Upper lobe of left lung (tissue), 6 donors: ENCODE measurements at places on chromosomes 11 and 22. TPM values are rescaled to one million over a fixed set of nuclear protein-coding genes. Genes with fewer than 3 reads are reported as not detected.

MYEOV gene
- 0.98 TPM for total RNA-seq

PDGFB gene
- 29.3 TPM for total RNA-seq

NAP1L4 gene
- total RNA-seq, result 81.6 TPM

RAG1 gene
- total RNA-seq, result 0.74 TPM

PDXP gene
- total RNA-seq, result 2.1 TPM

KLHDC7B gene
- total RNA-seq, result 1.5 TPM

RASSF10 gene
- 9.6 TPM for total RNA-seq

DNA sequence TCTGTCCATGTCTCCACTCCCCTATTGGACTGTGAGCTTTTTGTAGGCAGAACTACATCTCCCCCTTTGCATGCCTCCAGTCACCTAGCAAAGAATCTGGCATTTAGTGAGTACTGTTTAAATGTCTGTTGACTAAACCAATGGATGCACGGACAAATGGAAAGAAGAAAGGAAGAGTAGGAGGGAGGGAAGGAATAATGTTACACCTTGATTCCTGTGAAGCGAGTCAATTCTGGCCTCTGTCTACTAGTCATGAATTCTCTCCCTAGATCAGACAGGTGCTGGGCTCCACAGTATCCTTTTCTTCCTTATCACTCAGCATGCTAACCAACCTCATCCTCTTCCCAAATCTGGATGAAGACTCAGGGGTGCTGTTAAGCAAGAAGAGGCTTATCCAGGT is 33.6 kb downstream of the GALNT18 start:
- DNase-seq, result no peak

DNA sequence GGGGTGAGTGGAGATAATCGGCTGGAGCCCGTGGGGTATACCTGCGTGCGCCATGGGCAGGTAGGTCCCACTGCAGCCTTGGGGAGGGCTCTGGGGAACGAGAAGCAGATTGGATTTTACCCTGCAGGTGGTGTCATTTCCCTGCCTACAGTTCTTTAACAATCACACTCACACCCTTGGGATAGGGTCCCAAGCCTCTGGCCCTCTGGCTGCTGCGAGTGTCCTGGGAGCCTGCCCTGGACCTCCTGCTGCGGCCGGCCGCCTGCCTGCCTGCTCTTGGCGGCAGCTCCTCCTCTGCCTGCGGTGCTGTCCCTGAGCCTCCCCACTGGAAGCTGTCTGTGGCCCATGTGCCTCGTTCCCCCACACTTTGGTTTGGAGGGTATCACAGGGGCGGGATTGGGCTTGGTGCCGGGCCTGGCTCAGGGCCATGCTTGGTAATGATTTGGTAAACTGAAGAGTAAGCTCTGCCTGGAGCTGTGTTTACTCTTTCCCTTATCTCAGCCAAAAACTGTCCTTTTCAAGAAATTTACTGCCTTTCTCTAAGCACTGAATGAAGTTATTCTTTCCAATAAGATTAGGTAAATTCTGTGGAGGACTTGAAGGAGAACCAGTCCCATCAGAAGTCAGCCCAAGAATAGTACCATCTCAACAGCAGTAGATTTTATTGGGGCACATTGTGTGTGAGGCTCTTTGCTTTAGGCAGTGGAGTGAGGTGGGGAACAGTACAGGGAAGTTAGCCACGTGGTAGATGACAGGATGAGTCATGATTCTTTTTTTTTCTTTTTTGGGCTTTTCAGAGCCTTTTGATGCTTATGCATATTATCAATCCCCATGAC is 53.7 kb downstream of the TBC1D22A start:
- DNase-seq, result peak; percentile 87

- no peak for DNase-seq
Observed at GRCh38 chr22:36846949-36847348, 13.9 kb upstream of the NCF4 start.

- no peak for DNase-seq
Observed at GRCh38 chr11:128552783-128553661, 34.3 kb downstream of the ETS1 start.

DNA sequence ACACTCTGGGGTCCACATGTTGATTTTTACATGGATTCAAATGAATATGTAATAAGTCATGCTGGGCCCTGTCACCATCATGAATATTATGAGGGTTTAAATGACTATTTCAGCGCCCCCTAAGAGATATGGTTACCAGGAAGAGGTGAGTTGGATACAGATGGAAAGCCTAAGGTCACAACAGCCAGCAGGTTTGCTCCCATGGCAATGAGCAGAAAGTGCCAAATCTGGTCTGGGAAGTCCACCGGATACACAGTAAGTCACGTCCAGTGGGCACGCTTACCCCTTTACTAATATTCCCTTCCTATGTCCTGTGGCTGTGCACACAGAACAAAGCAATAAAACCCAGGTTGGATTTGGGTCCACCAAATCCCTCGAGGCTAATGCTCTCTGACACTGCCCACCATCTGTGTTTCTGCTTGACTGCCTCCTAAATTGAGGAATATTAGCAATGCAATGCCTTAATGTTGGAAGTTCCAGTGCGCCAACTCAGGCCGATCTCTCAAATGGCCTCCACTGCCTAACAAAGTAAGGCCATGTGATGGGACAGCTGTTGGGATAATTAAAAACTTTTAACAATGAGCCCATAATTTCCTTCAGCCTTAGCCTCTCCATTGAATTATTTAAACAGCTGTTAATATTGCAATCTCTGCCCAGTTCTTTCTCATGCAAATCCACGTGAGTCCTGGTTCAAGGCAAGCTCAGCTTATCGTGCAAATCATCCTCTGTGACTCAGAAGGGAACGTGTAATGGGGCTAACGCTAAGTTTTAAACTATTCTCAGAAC is 97.6 kb downstream of the SLC1A2 start:
- no peak for DNase-seq

- DNase-seq, result no peak
Observed at GRCh38 chr11:18001191-18001590, 11.7 kb downstream of the SERGEF start.

DNA sequence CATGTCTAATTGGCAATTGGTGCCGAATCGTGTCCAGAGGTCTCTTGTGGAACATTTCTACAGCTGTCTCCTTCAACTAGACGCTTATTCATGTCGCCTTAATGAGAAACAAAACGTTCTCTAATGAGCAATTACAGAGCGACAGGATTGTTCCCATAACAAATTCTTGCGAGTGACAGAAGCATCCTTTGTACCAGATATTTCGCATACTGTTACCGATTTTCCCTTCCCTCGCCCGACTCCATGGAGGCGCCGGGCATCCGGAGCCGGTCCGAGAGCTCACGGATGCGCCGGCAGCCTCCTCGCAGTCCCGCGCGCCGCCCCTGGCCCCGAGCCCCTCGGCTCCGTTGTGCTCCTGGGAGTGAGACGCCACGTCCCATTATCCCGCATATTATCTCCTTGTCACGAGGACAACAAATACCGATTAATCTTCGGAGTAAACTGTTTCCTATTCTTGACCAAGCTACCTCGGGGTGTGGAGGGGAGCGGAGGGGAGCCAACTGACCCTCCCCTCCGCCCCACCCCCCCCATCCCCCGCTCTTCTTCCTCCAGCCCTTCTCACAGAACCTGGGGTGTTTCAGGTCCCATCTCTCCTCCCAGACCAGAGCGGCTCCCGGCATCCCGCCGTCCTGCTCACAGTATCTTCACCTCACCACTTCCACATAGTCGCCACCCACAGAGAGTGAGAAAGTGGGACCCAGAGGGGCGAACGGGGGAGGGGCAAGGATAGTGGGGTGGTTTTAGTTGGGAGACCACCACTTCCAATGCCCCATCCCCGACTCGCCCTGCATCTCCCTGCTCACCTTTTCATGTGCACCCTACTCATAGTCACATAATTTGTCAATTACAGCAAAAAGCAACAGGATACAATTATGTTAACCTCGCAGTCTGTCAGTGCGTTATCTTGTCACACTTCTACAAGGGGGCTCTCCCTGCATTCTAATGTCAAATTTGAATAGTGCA is 11.4 kb downstream of the PAX6 start:
- DNase-seq, result peak; percentile 77

DNA sequence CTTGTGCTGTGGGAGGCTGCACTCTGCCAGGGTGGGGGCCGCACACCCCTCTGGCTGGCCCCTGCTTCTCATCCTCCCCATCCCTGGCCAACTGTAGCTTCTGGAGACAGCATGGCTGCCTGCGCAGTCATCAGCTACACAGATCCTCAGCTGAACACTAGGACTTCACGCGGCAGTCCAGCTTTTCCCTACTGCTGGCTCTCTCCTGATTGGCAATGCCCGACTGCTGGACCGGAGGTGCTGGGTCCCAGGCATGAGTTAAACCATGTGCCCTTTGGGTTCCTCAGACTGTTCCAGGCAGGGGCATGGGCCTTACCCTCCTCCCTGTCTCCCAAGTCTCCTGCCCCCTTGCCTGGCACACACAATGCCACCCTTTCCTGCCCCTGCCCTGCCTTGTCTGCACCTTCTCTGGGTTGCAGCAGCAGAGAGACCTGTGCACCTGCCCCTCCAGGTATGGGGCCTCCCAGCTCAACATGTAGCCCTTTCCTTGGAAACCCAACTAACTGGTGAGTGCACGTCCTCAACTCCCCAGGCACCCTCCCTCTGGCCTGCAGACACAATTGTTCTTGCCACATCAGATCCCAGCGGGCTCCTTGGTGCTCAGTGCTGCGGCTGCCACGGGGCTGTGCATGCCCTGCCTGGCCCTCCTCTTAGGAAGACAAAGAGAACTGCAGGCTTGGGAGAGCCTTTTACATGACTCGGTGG is 1039.2 kb downstream of the TBC1D22A start:
- DNase-seq, result no peak

DNA sequence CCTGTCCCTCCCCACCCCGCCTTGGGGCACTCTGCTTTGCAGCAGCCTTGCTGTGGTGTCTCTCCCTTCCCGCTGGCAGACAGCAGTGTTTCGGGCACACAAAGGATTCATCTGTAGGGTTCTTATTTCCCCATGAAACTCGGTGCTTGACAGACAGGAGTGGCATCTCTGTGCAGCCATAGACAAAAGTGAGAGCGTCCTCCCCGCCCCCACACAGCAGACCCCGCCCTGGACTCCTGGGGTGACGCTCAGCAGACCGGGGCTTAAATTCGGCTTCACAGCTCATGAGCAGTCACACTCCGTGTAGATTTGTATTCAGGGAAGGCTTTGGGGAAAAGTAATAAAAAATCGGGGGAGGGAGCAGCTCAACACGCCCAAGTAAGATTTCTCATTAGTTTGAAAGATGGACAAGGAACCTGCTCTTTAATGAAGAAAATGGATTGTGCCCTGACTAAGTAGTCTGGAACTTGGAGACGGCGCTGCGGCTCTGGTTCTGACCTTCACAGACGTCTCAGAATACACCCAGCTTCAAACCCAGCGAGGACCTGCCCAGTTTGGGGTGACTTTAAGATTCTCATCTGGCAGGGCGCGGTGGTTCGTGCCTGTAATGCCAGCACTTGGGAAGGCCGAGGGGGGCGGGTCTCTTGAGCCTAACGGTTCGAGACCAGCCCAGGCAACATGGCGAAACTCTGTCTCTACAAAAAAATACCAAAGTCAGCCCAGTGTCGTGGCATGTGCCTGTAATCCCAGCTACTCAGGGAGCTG is 136.0 kb downstream of the CACNA1I start:
- no peak for DNase-seq

DNA sequence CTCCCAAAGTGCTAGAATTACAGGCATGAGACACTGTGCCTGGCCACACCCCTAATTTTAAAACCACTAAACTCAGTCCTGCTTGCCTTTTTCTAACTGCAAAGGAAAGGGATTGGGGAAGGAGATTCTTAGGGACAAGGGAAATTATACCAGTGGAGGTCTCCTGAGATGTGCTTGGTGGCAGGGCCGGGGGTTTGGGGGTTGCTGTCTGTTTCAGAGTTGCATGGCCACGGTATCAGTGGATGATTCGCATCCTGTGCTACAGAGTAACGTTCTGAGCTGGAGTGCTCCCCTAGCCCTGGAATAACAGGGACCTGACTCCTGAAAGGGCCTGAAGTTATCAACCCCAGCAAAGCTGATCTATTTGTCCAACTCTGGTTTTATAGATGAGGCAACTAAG is 846 bp upstream of the GPHA2 start:
- DNase-seq, result no peak

- no peak for DNase-seq
Observed at GRCh38 chr22:22911327-22912134, 23.9 kb downstream of the IGLL5 start.

DNA sequence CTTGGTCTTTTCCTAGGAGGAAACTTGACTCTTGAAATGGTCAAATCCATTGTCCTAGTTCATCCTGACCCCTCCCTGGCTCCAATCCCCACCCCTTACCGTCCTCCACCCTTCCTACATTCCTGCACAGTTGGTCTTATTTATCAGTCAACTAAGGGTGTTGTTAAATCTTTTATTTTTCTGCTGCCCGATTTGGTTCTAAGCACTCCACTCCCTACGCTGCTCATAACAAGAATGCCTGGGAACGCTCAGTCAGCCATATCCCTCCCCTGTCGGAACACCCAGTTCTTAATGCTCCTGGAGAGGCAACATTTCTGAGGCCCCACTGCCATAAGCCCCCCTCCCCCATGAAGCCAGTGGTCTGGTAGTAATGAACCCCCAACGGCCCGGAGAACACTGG is 9.7 kb downstream of the EHF start:
- no peak for DNase-seq

DNA sequence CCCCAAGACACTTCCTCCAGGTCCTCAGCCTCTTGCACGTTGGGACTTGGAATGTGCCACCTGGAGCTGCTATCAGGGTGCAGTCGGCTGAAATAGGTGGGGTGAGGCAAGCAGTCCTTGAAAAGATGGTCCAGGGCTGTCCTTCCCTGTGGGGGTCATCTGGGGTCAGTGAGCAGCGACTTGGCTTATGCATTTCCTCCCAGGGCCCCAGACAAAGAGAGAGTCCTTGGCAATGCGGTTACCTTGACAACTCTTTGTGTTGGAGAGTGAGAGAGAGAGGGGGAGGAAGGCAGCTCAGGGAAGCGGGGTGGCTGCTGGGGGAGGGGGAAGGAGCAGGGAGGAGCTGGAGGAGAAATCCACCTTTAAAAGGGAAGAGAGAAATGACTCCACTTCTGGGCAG is 93.8 kb downstream of the MIAT start:
- no peak for DNase-seq

- DNase-seq, result no peak
Observed at GRCh38 chr22:45627489-45628233, 44.0 kb upstream of the ATXN10 start.

- DNase-seq, result peak; percentile 44
Observed at GRCh38 chr11:36060926-36061325, 117.1 kb downstream of the LDLRAD3 start.

- DNase-seq, result no peak
Observed at GRCh38 chr11:71977090-71977489, 21.6 kb upstream of the IL18BP start.

DNA sequence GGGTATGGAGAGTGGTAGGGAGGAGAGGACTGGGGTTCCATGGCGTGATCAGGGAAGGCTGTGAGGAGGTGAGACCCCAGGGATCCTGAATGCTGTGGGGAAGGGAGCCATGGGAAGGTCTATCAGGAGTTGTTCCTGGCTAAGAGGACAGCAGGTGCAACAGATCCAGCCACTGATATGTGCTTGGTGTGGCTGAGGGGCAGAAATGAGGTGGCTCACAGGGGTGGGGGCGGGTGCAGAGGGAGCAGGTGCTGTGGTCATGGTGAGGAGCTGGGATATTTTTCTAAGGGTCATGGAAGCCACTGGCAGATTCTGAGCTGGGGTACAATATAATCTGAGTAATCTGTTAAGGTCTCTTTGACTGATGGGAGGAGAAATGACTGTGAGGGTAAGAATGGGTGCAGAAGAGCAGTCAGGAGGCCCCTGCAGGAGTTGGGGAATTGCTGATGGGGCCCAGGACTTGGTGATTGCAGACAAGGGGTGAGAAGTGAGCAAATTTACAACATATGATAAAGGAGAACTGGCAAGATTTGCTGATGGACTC is 31.3 kb upstream of the DMC1 start:
- DNase-seq, result no peak
